Activated CD4-positive, alpha-beta T cell treated with anti-CD3 and anti-CD28 coated beads, Interleukin-10, Interleukin-2, amounts not matched to agents 100 ng/mL and 50 ng/mL, durations not matched to agents 16 hours and 8 hours (primary cell): ENCODE measurements at places on chromosomes 12 and 14.

DNA sequence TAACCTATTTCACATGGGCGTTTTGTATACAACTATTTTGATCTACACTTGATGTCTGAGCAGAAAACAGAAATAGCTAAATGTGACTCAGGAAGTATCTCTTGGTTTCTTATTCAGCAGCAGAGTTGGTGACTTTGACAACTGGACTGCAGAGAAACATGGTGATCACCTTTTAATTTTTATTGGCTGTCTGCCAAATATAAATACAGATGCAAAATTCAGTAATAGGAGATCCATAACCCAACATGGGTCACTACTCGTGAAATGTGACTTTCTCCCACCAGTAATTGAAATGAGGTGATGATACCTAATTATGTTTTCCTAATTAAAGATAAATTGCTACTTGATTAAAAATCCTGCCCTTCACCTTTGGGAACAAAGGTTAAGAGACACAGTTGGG, 487.1 kb downstream of the NELL2 start:
- no peak for DNase-seq

DNA sequence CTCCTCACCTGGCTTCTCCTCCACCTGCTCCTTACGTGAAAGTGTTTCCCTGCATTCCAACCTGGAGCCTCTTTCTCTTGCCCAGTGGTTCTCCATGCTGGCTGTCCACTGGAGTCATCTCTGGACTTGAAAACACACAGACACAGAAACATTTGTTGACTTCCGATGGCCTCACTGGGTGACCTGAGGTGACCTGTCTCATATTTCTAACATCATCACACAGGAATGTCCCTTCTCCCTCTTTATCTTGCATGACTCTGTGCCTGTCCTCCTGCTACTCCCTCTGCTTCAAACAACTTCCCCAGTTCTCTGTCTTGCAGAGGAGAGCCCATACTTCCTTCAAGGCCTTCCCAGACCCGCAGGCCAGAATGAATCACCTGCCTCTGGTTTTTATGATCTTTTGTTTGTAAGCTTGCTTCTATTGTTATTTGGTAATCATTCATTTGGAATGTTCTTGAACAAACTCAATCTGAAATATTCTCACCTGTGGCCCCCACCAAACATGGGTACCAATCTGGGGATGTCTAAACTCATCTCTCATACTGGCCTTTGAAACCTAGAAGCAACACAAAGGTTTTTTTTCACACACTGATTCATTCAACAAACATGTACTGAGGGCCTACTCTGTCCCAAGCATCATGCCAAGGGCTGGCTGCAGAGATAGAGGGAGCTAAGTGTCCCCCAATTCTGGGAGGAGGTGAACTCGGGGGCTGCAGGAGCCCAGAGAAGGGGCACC, 9.7 kb upstream of the RIN3 start:
- no peak for DNase-seq

- DNase-seq = peak; percentile 20
Measured at GRCh38 chr14:76644855-76645518, 116.3 kb upstream of the VASH1 start.

GRCh38 chr12:56336361-56337167, 2.1 kb upstream of the IL23A start:
- no peak for DNase-seq

DNA sequence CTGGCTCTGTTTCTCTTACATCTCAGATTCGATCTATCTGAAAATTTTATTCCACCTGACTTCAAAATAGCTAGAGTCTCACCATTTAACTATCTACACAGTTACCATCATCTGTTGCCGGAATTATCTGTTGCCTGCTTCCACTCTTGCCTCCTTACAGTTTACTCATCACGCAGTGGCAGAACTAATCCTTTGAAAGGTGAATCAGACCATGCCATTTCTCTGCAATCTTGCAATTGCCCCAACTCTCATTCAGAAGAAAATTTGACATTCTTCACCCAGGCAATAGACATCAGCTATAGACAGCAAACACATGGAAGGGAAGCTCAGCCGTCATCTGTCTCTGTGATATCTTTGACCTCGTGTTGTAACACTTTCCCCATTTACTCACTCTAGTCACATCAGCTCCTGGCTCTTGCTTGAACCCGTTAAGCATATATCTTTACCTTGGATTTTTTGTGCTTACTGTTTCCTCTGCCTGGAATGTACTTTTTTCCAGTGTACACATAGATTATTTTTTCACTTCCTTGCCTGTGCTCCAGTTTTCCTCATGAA, 85.5 kb downstream of the PDE3A start:
- no peak for DNase-seq

DNA sequence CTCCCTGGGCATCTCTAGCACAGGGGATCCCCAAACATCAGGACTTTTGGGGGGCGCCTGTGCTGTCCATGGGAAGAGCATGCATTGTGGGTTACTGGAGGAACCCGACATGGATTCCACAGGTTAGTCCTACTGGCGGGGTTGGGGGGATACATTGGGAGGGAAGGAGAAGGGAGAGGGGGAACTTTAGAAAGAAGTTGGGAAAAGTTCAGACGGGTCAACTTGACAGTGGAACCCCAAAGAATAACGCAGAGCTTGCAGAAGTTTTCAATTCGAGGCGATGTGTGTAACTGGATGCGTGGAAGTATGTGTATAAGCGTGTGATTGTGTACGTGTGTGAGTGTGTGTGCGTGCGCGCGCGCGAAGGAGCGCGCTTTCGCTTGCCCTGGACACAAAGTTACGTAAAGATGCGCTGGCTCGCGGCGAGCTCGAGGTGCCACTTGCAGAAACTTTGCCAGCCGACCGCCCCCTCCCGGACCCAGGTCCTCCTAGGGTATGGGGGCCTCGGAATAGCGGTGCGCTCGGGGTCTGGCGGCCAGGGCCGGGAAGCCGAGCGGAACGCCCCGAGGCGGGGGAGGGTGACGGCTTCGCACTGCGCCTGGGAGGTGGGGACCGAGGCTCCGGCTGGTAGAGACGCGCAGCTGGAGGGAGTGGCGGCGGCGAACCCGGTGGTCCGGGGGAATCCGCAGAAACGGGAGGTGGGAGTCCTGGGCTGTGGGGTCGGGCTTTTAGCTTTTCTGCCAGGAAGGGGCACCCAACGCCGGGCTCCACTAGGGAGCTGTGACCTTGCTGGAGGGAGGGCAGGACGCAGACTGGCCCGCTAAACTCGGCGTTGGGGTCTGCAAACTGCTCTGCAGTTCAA, 669 bp downstream of the RFX4 start:
- peak; percentile 21 for DNase-seq

- DNase-seq = no peak
Measured at GRCh38 chr14:77014004-77014604, 14.4 kb downstream of the IRF2BPL start.

DNA sequence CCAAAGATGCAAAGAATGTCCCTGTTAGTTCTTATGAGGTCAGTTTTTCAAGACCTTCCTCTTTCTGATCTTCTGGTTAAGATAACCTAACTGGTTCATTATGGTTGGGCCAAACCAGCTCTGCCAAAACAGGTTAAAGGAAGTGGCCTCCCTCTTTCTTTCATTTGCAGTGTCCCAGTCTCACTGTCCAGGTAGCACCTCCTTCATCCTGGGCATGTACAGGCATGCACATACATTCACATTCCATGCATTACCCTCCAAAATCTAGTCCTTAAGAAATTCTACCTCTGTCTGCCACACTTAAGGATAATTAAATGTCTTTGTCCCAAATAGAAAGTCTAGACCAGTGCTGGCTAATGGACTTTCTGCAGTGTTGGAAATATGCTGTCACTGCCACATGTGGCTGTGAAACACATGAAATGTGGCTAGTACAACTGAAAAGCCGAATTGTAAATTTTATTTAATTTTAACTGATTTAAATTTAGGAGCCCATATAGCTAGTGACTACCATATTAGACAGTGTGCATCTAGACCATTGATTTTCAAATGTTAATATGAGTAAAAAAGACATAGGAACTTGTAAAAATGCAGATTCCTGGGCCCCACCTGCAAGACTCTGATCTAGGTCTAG, 169.3 kb downstream of the PCNX1 start:
- DNase-seq = no peak

- peak; percentile 72 for DNase-seq
Measured at GRCh38 chr12:13211191-13211858, 14.8 kb downstream of the EMP1 start.

DNA sequence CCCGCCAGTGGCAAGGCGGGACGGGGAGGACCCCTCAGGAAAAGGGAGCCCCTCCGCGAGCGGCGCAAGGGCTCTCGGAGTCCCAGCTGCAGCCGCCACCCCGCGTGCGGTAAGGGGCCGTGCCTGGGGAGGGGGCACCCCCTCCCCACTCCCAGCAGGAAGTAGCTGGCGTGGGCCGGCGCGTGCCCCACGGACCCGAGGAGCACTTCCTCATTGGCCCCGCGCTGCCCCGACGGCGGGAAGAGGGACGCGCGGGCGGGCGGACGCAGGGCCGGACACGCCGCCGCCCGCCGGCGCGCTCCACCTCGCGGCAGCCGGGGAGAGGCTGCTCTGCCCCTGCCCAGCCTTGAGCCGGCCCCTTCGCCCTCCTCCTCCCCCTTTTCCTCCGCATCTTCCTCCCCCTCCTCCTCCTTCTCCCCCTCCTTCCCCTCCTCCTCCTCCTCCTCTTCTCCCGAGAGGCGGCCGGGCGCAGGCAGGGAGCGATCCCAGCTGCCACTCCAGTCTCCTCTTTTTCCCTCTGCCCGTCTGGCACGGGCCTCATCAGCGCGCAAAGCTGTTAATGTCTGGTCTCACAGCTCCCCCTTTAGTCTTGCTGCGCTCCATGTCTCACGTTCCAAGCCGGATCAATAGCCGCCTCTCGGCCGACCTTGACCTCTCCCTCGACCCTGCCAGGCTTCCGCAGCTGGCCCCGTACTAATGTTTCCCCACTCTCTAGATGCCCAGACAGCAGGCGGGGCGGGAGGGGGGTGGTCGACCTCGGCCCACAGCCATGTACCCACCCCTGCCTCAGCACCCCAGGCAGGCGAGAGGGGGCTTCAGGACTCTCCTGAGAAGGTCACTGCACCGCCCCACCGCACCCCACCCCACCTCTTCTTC, 2.6 kb upstream of the BCL11B start:
- DNase-seq = peak; percentile 75
